ENCODE measurements at places on chromosomes 12 and 14.

DNA sequence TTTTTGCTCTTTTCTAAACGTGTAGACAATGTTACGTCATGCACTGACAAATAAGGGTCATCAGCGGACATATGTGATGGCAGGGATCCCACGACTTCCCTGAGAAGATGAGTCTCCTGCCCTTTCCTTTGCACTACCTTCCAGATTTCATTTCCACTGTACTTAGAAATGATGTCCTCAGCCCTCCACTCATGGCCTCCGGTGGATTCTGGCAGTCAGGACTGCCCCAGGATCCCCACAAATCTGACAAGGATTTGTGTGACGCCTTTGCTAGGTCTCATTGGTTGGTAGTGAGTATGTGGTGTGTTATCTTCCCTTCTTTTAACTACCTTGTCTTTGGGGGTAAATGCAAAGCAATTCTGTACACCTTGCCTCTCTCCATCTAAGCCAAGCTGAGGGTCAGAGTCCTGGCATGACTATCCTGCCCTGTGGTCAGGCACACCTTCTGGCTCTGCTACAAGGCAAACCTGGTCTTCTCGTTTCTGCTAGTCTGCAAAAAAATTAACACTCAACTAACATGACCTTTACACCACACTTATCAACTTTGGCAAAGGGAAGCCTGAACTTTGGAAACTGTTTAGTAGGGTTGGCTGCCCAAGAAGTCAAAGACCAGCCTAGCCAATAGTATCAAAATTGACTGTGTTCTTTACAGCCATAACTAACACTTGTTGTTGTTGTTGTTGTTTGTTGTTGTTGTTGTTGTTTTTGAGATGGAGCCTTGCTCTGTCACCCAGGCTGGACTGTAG, 17.3 kb upstream of the DHRS4 start:
- DNase-seq: no peak

GRCh38 chr12:38587594-38587993, 271.0 kb downstream of the ALG10B start:
- DNase-seq: no peak

- DNase-seq: no peak
These were observed 124.3 kb upstream of the EGLN3 start for GRCh38 chr14:34075042-34075744.

- no peak for DNase-seq
These were observed 594 bp downstream of the ARHGDIB start for GRCh38 chr12:14960548-14961465.

GRCh38 chr14:81982046-81982445, 448.4 kb upstream of the SEL1L start:
- DNase-seq: no peak

- no peak for DNase-seq
These were observed 21.1 kb upstream of the C14orf180 start for GRCh38 chr14:104558231-104559027.
